M059J (cell line): ENCODE measurements at places on chromosomes 6 and 20.

DNA sequence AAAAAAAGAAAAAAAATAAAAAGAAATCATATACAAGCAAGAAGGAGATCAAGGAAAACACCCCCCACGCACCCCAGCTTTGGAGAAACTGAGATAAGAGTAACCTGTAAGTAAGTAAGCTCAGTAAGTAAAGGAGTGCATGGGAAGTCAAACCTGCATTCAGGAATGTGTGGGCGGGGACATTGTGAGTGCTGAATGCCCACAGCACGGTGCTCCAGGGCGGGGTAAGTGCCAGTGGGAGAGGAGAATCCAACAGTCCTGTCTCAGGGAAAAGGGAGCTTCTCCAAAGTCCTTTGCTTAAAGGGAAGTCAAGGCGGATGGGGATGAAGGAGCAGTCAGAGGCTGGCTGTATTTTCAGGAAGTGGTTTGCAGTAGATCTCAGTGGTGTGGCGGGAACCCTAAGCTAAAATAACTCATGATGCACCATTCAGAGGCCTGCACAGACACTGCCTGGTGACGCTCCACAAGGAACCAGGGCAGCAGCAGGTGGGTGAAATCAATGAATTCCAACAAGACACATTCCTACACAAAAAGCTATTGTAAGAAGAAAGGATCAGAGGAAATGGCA, 368.0 kb downstream of the QKI start:
- no peak for DNase-seq

- DNase-seq: no peak
Observed at GRCh38 chr6:168277274-168277669, 42.3 kb downstream of the DACT2 start.

DNA sequence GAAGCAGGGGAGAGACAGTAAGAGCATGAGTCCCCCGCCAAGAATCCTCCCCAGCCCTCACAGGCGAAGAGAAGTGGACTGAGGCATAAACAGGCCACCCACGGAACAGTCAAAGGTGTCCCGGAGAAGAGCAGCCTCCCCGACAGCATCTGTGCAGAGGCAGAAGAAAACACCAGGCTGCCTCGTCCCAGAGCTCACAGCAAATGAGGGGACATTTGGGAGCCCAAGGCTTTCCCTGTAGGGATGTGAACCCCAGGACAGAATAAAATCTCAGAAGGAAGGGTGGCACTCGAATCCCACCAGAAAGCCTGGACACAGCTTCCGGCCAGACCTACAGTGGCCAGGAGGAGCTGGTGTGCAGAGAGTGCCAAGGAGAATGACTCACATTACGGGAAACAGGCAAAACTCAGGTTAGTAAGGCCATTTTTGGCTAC, 90.4 kb downstream of the DLL1 start:
- DNase-seq: peak; percentile 36

- no peak for DNase-seq
Observed at GRCh38 chr6:46281110-46281509, 110.3 kb upstream of the ENPP5 start.

DNA sequence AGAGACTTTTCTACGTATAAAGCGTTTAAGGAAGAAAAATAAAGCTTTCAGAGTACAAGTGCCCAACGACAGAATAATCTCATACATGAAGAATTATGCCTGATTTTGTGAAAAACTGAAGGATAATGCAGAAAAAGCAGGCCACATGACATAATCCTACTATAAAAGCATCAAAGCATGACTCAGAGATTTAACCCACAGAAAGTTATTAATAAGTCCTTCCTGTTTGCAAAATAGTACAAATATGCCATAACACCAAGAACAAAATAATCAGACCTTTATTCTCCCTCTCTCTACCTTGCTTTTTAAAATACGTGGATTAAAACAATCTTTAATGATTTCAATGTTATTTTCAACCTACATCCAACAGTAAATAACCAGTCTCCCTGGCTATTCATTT, 118.6 kb upstream of the BCLAF1 start:
- peak; percentile 18 for DNase-seq

DNA sequence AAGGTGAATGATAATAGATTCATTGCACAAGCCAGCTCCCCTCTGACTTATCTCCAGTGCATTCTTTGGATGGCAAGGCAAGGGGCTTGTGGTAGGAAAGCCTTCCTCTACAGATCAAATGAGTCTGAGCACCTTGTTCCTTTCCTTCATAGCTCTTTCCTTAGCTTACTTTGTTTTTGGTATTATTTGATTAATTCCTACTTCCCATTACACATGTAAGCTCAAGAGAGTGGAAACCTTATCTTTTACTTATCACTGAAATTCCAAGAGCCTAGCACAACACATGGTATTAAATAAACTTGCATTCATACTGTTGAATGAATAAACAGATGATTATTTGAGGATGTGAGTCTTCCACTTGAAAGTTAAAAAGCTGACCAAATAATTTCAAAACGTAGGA, 41.7 kb downstream of the FRK start:
- no peak for DNase-seq

DNA sequence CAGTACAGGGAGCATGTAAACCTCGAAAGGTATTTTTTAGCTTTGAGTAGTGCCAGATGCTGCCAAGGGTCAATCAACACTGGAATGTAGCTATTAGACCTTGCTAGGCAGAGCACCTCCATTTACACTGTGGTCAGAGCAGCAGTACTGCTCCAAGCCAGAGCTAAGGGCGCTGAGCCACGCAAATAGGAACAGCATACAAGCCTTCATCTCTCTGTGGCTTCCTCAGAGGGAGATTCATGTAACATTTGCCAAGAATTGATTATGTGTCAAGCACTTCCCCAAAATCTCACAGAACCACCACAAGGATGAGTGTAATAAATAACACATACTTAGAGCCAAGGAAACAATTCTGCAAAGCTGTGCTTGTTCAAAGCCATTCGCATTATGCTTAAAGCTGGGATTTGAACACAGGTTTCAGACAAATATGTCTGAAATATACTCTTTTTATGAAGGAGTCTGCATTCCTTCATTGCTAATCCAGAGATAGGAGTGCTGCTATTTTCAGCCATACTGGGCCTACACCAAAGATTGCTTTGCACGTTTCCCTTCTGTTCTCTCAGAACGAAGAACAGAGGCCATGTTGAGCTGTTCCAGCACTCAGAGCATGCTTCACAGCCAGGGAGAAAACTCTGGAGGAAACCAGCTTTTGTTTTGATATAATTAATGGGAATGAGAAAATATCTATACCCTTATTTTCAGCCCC, 97.7 kb downstream of the SLC16A10 start:
- no peak for DNase-seq

DNA sequence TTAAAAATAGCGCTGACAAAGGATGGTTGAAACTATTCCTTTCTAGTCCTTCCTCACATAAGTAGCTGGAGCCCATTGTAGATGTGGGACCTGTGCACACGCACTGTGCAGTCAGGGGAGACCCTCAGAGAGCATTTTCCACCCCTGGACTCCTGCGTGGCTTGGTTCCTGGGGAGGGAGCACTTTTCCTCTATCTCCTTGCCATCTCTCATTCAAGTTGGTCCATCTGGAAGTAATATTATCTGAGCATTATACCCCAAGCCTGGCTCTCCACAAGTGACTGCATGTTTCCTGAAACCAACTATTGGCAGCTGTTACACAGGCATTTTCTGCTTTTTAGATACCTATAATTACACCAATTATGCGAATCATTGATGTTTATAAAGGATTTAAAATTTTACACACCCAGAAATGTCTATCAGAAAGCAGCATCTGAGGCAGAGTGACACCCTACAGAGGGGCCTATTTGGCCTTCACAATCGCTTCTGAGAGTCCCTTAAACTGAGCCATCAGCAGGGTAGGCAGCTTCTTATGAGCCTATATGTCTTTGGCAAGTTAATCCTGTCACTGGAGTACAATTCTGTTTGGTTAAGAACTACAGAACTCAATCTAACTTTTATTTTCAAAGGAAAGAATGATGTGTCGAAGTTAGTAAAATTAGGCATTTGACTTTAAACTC, 18.7 kb downstream of the SOX4 start:
- no peak for DNase-seq

DNA sequence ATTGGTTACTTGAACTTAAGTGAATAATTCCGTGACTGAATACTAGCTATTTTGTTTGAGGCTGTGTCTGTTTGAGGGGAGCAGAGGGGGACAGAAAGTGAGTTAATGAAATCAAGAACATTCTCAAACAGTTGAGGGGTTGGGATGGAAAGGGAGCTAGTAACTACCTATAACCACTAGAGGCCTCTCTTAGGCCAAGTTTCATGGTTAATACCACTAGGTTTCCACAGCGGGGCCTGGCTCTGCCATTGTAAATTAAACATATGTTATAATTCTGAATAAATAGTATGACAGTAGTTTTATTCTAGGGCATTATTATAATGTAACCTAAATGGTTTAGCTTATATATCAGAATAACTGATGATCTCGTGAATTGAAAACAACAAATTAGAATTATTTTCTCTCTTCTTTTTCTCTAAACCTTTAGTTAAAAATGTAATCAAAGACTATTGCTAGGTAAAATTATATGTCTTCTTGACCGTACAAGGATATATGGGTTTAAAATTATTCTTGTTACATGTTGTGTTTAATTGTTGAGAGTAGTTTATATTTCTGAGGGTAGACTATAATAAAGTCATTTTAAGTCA, 108.1 kb downstream of the BCKDHB start:
- peak; percentile 60 for DNase-seq

- DNase-seq: peak; percentile 79
Observed at GRCh38 chr20:10671919-10672623, 1.7 kb downstream of the JAG1 start.

- peak; percentile 7 for DNase-seq
Observed at GRCh38 chr20:8718279-8718678, 350.6 kb upstream of the PLCB4 start.
